Lower lobe of right lung (tissue), 2 donors: ENCODE measurements at places on chromosomes 3 and 15. TPM values are rescaled to one million over a fixed set of nuclear protein-coding genes. Genes with fewer than 3 reads are reported as not detected.

DNA sequence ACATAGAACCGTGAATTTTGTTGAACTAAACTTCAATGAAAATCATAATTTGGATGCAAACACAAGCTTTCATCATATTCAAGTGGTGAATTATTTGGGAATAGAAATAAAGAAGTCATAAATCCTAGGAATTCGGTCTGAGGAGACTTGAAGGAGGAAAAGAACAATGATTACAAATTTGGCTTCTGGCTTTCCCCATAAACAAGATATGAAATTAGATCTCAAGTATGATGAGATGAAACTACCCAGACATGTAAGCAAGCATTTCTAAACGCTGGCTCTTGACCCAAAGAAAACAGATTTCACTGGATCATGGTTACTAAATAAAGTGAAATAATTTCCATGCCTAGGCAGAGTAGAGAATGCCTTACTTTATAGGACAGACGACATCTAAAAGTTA is 146.9 kb upstream of the LRTM1 start:
- H3K27ac ChIP-seq: no peak overlapping the region
- H3K4me1 ChIP-seq: no peaks in the 10 kb centered on the region
- DNase-seq: no peak
- H3K4me3 ChIP-seq: no peak overlapping the region

- no peaks in the 10 kb centered on the region for H3K4me1 ChIP-seq
- H3K36me3 ChIP-seq: no peaks in the 10 kb centered on the region
- no peaks in the 10 kb centered on the region for H3K27me3 ChIP-seq
- no peak overlapping the region for H3K4me3 ChIP-seq
- DNase-seq: no peak
Observed at GRCh38 chr3:31248563-31248992, 284.1 kb upstream of the STT3B start.

DNA sequence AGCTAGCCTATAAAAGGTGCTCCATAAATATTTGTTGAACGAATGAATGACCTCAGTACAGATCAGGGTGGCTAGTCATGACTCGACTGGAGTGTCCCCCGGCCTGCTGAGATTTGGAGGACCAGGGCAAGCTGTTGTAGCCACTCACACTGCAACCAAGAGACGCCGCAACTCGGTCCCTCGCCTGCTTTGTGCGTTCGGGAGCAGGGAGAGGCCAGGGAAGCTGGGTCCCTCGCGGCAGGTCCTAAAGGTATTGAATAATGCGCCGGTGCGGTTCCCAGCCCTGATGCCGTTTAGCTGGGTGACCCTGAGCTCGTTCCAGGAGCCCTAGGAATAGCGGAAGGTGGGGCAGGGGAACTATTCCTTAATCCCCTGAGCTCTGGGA is 1.8 kb downstream of the IGDCC4 start:
- H3K27ac ChIP-seq: no peak overlapping the region
- H3K36me3 ChIP-seq: no peaks in the 10 kb centered on the region
- H3K4me3 ChIP-seq: peak overlapping the region; percentile 46
- peaks cover 16% of the 10 kb centered on the region for H3K4me1 ChIP-seq
- no peak for DNase-seq

The CLDN16 gene
- total RNA-seq: 0.74 TPM

DNA sequence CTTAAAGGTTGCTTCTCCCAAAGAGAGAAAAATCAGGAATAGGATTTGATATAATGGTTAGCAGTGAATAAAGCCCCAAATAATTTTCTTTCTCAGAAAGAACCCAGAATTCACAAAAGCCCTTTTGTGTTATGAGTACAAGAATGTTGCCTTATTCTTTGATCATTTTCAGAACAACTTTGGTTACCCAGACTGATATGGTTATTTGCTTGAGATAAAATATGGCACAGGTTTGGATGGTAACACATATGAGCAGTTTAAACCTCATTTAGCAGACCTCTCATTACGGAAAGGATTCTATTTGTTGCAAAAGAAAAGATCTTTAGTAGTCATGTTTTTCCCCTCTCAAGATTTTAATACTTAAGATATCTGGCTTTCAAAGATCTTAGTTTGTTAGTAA is 104.8 kb upstream of the MEX3B start:
- no peak for DNase-seq
- H3K27ac ChIP-seq: no peak overlapping the region
- H3K36me3 ChIP-seq: peaks cover 27% of the 10 kb centered on the region
- no peaks in the 10 kb centered on the region for H3K4me1 ChIP-seq
- no peaks in the 10 kb centered on the region for H3K27me3 ChIP-seq

The CYP11A1 gene
- total RNA-seq: 0.59 TPM

GRCh38 chr3:45987368-45988291 is 8.0 kb downstream of the FYCO1 start:
- no peak overlapping the region for H3K4me3 ChIP-seq
- H3K27ac ChIP-seq: peak overlapping the region; percentile 82
- no peaks in the 10 kb centered on the region for H3K27me3 ChIP-seq
- peaks cover 23% of the 10 kb centered on the region for H3K36me3 ChIP-seq
- DNase-seq: no peak

The CHRNA7 gene
- 0.92 TPM for total RNA-seq

The ADAMTS17 gene
- total RNA-seq: 3.0 TPM

The SERINC4 gene
- total RNA-seq: not detected

- no peak overlapping the region for H3K27ac ChIP-seq
- no peaks in the 10 kb centered on the region for H3K36me3 ChIP-seq
- peaks cover 17% of the 10 kb centered on the region for H3K4me1 ChIP-seq
Observed at GRCh38 chr15:71080166-71080565, 35.1 kb upstream of the THSD4 start.

DNA sequence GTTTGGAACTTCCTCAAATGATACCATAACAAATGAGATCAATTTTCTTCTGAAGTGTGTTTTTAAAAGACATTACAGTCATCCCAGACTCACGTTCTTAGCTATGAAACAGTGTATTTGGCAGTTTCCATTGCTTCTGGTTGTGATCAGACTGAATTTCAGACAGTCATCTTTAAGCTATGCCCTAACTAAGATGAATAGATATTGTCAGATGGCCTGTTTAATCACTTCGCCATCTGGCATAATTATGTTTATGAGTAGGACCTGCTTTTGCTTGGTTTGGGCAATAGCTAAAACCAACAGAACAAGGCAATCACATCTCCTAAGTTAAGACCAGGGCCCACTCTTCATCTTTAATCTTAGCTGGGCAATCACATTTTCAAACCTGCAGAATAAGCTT is 313.1 kb downstream of the SV2B start:
- H3K27me3 ChIP-seq: no peaks in the 10 kb centered on the region
- no peaks in the 10 kb centered on the region for H3K36me3 ChIP-seq
- peaks cover 5% of the 10 kb centered on the region for H3K4me1 ChIP-seq
- H3K4me3 ChIP-seq: no peak overlapping the region

The POLQ gene
- total RNA-seq: 0.56 TPM

DNA sequence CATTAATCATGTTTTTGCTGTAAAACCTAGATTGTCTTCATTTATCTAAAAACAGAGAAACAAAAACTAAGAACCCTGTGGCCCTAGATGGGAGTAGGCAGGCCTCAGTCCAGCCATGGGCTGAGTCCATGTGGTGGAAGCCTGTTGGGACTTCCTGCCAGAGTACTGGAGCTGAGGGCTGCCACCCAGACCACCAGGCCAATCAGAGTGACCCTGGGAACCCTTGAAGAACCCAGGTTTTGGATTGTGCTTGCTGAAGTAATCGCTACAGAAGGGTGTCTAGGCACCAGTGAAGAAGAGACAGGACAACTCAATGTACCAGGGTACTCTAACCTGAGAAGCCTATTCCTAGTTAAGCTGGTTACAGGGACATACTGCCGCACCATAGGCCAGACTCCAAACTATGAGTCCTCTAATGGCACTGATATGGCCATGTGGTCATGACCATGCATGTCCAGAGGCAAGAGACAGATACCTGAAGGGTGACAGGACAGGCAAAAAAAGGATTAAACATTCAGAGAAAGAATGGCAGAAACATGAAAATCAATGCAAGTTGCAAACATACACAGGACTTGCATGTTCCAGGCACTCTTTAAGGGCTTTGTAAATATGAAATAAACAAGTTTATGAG is 12.9 kb downstream of the CSRNP1 start:
- H3K4me3 ChIP-seq: no peak overlapping the region
- peak overlapping the region; percentile 79 for H3K27ac ChIP-seq
- no peak for DNase-seq
- H3K36me3 ChIP-seq: peaks cover 75% of the 10 kb centered on the region
- no peaks in the 10 kb centered on the region for H3K27me3 ChIP-seq

DNA sequence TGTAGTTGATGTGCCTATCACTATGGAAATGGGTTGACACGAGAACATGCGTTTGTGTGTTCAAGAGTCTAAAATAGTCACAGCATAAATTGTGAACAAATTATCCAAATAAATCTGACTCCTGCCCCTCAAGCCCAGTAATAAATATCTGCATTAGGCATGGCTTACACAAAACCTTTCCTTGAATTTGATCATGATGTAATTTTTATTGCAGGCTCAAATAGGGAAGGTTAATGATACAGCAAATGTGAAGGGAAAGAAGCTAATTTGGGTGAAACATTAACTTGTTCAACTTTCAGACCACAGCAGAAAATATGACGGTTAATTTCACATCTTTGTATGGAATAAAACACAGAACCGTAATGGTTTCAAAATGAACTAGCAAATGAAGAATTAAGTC is 74.6 kb downstream of the WNT5A start:
- DNase-seq: no peak
- H3K36me3 ChIP-seq: no peaks in the 10 kb centered on the region
- no peak overlapping the region for H3K27ac ChIP-seq
- no peaks in the 10 kb centered on the region for H3K4me1 ChIP-seq
- H3K27me3 ChIP-seq: no peaks in the 10 kb centered on the region

DNA sequence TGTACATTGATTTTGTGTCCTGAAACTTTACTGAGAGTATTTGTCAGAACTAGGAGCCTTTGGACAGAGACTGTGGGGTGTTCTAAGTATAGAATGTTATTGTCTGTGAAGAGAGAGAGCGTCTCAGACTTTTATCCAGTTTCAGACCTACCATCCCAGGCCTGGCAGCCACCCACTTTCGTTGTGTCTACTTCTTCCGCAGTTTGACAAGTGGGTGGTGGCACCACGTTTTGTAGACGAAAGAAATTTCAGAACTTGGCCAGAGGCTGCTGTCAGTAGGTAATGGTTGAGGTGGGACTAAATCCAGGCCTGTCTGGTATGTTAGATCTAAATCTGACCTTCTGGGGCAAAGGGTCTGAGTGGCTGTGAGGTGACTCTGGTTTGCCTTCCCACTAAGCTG is 13.4 kb upstream of the TRAK1 start:
- no peaks in the 10 kb centered on the region for H3K36me3 ChIP-seq
- no peaks in the 10 kb centered on the region for H3K27me3 ChIP-seq
- no peak overlapping the region for H3K4me3 ChIP-seq
- H3K27ac ChIP-seq: no peak overlapping the region
- H3K4me1 ChIP-seq: peaks cover 47% of the 10 kb centered on the region

The C3orf85 gene
- total RNA-seq: not detected

DNA sequence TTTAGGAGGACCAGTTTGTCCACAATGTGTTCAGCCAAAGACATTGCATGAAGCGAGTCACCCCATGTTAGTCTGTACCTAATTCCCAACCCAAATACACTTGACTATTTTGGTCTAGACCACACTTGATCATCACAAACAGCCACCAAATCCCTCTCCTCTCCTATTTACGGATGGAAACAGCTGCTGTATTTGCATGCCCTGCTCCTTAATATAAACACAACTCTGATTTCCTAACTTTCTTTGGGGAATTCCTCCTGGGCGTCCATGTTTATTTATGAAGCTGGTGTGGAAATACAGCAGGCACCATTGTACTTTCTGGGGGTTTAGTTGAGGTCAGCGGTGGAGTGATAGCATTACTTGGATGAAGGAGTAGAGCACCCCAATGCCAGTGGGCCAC is 235.2 kb downstream of the TLE3 start:
- no peaks in the 10 kb centered on the region for H3K27me3 ChIP-seq
- DNase-seq: no peak
- H3K4me3 ChIP-seq: no peak overlapping the region
- H3K4me1 ChIP-seq: no peaks in the 10 kb centered on the region
- H3K36me3 ChIP-seq: no peaks in the 10 kb centered on the region

GRCh38 chr3:130395331-130395730 is 49.9 kb downstream of the COL6A5 start:
- no peak overlapping the region for H3K4me3 ChIP-seq
- no peaks in the 10 kb centered on the region for H3K4me1 ChIP-seq
- DNase-seq: no peak
- H3K36me3 ChIP-seq: no peaks in the 10 kb centered on the region
- no peak overlapping the region for H3K27ac ChIP-seq

DNA sequence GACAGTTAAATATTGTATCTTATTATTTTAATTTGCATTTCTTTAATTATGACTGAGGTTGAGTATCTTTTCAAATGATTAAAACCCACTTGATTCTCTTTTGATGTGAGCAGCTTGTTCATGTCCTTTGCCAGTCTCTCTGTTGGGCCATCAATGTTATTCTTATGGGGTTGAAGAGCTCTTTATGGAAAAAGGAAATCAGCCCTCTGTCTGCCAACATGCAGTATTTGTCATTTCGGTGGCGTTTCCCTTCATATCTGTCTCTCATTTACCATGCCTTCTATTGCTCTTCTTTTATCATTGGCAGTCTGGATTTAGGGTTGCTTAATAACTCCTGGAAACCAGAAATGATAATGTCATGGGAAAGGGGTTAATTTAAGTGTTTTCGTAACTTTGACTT is 340.7 kb upstream of the DNAJC19 start:
- no peaks in the 10 kb centered on the region for H3K27me3 ChIP-seq
- DNase-seq: no peak
- no peaks in the 10 kb centered on the region for H3K36me3 ChIP-seq
- H3K4me3 ChIP-seq: no peak overlapping the region
- no peak overlapping the region for H3K27ac ChIP-seq

The CNTN3 gene
- total RNA-seq: 1.9 TPM
